Substantia nigra (tissue), 51 donors: ENCODE measurements at places on chromosomes 16 and 17.

GRCh38 chr17:34781571-34782108 lies 179.6 kb downstream of the CCT6B start:
- DNase-seq, result no peak

GRCh38 chr17:48254896-48255295 lies 147.3 kb downstream of the SNX11 start:
- no peak for DNase-seq

GRCh38 chr17:7880076-7880868 lies 8.3 kb upstream of the CHD3 start:
- no peak for DNase-seq

GRCh38 chr17:45135978-45136791 lies 698 bp downstream of the ACBD4 start:
- no peak for DNase-seq

DNA sequence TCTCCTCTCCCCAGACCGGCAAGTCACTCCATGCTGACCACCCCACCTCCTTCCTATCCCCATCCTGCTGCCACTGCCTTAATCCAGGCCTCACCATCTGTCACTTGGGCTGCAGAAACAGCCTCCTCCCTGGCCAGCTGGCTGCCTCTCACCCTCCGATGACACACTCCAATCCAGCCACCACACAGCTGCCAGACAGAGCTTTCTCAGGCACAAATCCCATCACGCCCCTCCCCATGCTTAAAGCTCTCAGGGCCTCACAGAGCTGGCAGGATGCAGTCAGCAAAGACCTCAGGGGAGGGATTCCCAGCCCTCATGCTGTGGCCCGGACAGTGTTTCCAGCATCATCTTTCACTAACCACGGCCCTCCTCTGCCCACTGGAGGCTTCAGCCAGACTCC lies 13.7 kb downstream of the CAMKK1 start:
- DNase-seq, result no peak

GRCh38 chr16:81335669-81336068 lies 20.9 kb downstream of the GAN start:
- DNase-seq, result no peak

- no peak for DNase-seq
These were observed 11.4 kb downstream of the ITGAD start for GRCh38 chr16:31404353-31405064.

DNA sequence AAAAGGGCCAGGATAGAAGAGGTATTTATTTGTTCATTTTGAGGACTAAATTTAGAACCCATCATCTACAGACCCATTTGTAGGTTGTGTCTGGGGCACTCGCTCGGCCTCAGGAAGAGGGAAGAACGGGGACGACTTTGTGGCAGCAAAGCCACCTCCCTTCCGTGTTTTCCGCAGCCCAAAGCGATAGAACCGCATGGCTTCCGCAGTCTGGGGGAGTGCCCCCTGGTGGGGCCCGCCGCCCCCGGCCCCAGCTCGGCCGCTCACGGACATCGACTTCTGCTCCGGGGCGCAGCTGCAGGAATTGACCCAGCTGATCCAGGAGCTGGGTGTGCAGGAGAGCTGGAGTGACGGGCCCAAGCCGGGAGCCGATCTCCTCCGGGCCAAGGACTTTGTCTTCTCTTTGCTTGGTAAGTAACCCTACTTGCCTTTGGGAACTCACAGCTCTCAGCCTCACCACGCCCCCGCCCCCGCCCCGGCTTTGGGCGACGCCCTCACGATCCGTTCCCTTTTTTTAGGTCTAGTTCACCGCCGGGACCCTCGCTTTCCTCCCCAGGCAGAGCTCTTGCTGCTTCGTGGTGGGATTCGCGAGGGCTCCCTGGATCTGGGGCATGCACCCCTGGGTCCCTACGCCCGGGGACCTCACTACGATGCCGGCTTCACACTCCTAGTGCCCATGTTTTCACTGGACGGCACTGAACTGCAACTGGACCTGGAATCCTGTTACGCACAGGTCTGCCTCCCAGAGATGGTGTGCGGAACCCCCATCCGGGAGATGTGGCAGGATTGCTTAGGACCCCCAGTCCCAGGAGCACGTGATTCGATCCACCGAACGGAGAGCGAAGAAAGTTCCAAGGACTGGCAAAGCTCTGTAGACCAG lies 681 bp downstream of the TMEM102 start:
- DNase-seq, result no peak
